Pulmonary artery endothelial cell (primary cell): ENCODE measurements at places on chromosomes 2 and 18.

- no peak for DNase-seq
Observed at GRCh38 chr2:53442783-53443182, 324.8 kb upstream of the CHAC2 start.

GRCh38 chr2:69931832-69932595 is 17.1 kb downstream of the MXD1 start:
- no peak for DNase-seq

- DNase-seq, result no peak
Observed at GRCh38 chr18:75393721-75394120, 33.8 kb downstream of the SMIM21 start.

DNA sequence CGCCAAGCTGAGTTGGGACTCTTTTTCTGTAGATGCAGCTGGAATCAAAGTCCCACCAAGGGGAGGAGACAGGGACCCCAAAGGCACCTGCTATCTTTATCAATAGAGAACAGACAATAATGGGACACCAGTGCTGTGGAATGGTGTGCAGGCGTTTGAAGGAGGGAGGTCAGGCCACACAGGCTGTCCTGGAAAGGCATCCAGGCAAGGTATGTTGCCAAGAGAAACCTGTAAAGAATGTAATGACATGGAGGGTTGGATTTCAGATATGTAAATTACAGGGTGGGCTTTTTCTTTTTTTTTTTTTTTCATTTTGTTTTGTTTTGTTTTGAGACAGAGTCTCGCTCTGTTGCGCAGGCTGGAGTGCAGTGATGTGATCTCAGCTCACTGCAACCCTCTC is 9.7 kb upstream of the NMUR1 start:
- DNase-seq, result no peak

GRCh38 chr2:236236559-236237452 is 27.4 kb downstream of the ASB18 start:
- DNase-seq, result no peak

DNA sequence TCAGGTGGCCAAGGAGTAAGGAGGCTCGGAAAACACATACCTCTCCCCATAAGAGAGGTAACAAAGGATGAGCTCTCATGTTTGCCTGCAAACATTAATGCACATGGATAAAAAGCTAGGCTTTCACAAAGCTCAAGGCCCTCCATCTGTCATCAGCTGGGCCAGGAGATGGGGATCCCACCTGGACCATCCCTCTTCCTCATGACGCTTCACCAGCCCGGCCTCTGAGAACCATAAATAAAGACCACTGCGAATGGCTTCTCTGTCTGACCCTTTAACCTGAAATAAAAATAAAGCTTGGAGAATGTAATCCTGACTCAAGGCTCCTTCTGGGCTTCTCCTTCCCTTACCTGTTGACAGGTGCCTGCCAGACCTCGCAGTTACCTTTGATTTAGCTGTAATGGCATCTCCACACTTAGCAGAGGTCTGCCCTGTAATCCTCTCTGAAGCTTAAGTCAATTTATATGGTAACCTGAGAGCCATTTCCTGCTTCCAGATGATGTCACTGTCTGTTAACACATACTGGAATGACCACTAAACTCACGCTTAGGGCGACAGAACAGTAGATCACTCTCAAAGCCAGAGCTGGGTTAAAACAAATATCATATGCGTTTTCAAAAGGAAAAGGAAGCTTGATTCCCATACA is 29.3 kb upstream of the FOXI3 start:
- DNase-seq, result no peak

- no peak for DNase-seq
Observed at GRCh38 chr2:187586011-187586641, 31.9 kb upstream of the TFPI start.

DNA sequence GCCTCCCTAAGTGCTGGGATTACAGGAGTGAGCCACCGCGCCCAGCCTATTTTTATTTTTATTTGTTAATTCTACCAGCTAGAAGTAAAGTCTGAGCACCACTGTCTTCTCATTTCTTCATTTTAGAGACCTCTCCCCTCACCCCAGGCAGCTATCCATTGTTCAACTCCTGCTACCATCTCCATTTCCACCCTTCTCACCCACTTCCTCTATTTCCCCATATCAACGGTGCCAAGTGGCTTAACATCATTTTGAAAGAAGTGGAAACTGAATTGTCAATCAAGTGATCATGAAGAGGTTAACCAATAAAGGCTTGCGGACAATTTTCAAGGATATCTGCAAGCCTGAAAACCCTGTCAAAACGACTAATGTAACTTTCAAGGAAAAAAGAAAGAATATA is 323.1 kb downstream of the NBAS start:
- no peak for DNase-seq

GRCh38 chr18:56000041-56000440 is 412.0 kb upstream of the TCF4 start:
- no peak for DNase-seq

- no peak for DNase-seq
Observed at GRCh38 chr18:57698571-57699276, 77.1 kb upstream of the NARS1 start.

DNA sequence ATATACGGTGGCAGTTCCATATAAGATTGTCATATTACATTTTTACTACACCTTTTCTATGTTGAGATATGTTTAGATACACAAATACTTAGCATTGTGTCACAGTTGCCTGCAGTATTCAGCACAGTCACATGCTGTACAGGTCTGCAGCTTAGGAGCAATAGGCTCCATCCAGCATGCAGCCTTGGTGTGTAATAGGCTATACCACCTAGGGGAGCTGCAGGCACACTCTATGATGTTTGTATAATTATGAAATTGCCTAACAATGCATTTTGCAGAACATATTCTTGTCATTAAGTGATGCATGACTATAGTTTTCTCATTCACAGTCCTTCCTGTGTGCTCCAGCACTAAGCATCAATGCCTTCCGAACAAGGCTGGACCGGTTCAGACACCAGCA is 133.4 kb downstream of the NDUFA10 start:
- DNase-seq, result no peak

DNA sequence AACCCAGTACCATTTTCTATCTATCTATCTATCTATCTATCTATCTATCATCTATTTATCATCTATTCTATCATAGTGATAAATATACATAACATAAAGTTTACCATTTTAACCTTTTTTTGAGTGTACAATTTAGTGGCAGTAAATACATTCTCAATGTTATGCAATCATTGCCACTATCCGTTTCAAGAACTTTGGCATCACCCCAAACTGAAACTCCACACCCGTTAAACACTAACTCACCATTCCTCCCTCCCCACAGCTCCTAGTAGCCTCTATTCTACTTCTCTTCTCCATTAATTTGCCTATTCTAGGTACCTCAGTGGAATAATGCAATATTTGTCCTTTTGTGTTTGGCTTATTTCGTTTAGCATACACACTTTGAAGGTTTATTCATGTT is 82.5 kb upstream of the KCNE4 start:
- no peak for DNase-seq

DNA sequence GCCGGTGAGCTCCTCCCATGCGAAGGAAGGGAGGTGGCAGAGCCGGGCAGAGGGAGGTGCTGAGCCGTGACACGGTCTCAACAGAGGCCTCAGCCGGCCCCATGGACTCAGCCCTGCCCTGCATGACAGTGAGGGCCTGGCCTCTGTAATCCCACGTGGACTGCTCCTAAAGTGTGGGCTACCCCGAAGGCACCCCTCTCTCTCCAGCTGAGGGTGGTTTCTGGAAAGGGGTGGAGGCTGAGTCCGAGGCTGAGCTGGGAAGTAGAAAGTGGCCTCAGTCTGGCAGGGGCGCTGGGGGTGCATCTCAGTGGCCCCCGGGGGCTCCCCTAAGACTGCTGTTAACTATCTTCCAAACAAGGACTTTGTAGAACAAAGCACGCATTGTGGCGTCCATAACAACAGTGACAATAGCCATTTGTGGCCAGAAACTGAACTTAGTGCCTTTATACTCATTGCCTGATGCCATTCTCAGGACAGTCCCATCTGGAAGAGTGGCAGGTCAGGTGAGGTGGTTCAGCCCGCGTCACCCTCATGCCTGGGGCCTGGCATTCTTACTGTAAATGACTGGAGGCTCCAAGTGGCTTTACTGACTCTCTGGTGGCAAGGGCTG is 192.4 kb downstream of the TWIST2 start:
- DNase-seq, result no peak

GRCh38 chr2:73920577-73921545 is 5.8 kb upstream of the DGUOK start:
- DNase-seq, result no peak
